M059J (cell line): ENCODE measurements at places on chromosomes 4 and X. TPM values are rescaled to one million over a fixed set of nuclear protein-coding genes. Genes with fewer than 3 reads are reported as not detected.
A peak's percentile ranks its signal among the peaks of the same experiment; 100 is the strongest.

WNK3 gene
- 3.1 and 3.6 TPM in 2 replicates for total RNA-seq

AFF2 gene
- total RNA-seq, result 0.07 TPM in 1 of 2 replicates, not detected in the other

MED14 gene
- 28.0 and 46.8 TPM in 2 replicates for total RNA-seq

GAB1 gene
- total RNA-seq, result 5.2 and 6.9 TPM in 2 replicates

GRCh38 chrX:7214251-7214650 lies 66.3 kb upstream of the PUDP start:
- DNase-seq, result peak; percentile 19

- DNase-seq, result peak; percentile 14
These were observed at the start of gene GUCY1A1 for GRCh38 chr4:155666344-155667221. Gene GUCY1A1 (plus strand): TSS chr4:155666848. CDS start chr4:155696868, 30,020 bp downstream.

DNA sequence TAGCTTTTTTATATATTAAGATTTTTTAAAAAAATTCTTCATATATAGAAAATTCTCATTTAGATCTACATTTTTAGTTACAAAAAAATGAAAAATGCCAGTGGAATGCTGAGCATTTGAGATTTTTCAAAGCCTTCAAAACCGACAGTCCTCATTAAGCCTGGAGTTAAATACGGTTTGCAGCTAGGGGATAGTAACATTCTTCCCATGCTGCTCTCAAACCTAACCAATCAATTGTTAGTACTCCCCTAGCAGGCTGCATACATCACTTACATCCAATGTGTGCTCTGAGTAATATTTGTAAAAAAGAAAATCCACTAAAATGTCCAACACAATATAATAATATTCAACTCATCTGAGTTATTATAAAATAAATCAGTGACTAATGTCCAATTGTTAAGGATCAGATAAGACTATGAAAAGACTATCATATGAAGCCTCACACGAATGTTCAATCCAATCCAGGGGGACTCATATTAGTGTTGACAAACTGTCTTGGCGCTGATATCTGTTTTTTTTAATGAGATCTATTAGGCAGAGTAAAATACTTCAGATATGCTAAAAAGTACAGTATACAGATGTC lies 227.6 kb upstream of the MAB21L2 start:
- DNase-seq, result no peak

DNA sequence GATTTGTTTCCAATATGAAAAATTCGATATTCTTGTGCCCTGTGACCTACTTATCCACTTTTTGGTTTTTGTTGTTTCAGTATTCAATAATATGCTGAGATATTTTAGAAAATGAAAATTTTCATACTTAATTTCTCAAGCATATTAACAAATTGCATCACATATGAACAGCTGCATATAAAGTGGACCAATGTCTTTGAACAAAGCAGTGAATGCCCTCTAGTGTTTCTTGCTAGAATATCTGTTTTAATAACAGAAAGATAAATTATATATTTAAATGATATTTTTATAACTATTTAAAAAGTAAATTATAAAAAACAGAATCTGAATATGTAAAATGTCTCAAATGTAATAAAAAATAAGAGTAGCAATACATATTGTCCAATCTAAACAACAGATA lies 31.7 kb upstream of the INTU start:
- no peak for DNase-seq

DNA sequence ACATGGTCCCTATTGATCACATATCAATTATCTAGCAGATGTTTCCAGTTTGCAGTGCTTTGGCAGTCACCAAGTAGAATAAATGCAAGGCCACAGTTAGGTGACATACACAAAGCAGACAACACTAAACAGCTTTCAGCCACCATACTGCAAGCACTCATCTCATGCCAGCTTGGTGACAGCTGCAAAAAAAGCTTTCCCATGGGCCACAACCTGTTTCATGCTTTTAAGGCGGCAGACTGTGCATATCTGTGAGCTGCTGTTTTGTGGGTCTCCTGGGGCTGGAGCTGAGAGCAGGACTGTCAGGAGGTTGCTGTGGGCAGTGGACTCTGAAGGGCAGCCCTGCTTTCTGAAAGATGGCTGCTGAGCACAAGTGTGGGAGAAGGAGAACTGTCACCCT lies 82.6 kb downstream of the FHDC1 start:
- no peak for DNase-seq
